ENCODE measurements at places on chromosomes 2 and 18. TPM values are rescaled to one million over a fixed set of nuclear protein-coding genes. Genes with fewer than 3 reads are reported as not detected.

MEIS1 gene
- total RNA-seq = 2.5 TPM

EFEMP1 gene
- total RNA-seq = 336 TPM

RAX gene
- total RNA-seq = not detected

MAP3K19 gene
- not detected for total RNA-seq

ZSWIM2 gene
- not detected for total RNA-seq

CHPF gene
- 126 TPM for total RNA-seq

CNRIP1 gene
- total RNA-seq = 69.7 TPM

ANKRD30B gene
- not detected for total RNA-seq

PSMA8 gene
- not detected for total RNA-seq

TMEM200C gene
- not detected for total RNA-seq

NCKAP5 gene
- total RNA-seq = 0.47 TPM

PLCD4 gene
- total RNA-seq = 1.7 TPM

SRD5A2 gene
- total RNA-seq = not detected

KRTCAP3 gene
- total RNA-seq = 0.50 TPM

ELOA2 gene
- total RNA-seq = not detected

FLACC1 gene
- total RNA-seq = 1.9 TPM

CD226 gene
- 0.17 TPM for total RNA-seq

KIAA2012 gene
- not detected for total RNA-seq

ANAPC1 gene
- total RNA-seq = 78.4 TPM

GRHL1 gene
- total RNA-seq = 0.11 TPM

FBXO41 gene
- total RNA-seq = 6.9 TPM

NT5C1B gene
- not detected for total RNA-seq

MAP2 gene
- 1.5 TPM for total RNA-seq

ERBB4 gene
- total RNA-seq = 0.02 TPM

INHA gene
- total RNA-seq = not detected

GALNT5 gene
- not detected for total RNA-seq

MITD1 gene
- total RNA-seq = 21.4 TPM

GKN2 gene
- not detected for total RNA-seq

EFR3B gene
- total RNA-seq = 5.6 TPM

PKDCC gene
- total RNA-seq = 5.4 TPM

Measured in HT1080 (cell line).